Tibial artery (tissue), 4 donors: ENCODE measurements at places on chromosomes 11 and 22.

DNA sequence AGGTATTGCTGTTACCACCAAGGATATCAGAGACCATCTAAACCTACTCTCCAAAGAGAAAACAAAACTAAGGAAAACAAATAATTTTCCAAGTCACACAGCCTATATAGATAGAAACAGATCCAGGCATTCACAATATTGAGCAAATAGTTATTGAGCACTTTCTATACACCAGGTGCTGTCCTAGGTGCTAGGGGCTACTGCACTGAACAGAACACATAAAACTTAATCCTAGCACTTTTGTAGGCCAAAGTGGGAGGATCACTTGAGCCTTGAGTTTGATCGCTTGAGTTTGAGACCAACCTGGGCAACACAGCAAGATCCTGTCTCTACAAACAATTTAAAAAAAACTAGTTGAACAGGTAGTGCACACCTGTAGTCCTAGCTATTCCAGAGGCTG is 44.6 kb downstream of the SERGEF start:
- no peak overlapping the region for H3K27ac ChIP-seq
- H3K4me3 ChIP-seq: no peak overlapping the region
- DNase-seq: no peak

DNA sequence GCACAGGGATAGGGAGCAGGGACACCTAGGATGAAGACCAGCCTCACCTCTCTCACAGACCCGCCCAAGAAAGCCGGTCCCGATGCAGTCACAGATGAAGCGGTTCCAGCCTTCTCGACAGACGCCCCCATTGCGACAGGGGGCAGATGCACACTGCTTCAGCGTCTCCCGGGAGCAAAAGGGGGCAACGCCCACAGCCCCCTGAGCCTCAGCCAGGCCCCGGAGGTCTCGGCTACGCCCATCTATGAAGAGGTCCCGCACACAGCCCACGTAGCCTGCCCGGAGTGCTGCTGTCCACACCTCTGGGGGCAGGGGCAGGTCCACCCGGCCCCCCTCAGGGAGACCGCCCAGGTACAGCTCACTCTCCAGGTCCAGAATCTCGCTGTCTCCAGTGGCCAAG is 62.3 kb downstream of the NRXN2 start:
- no peak for DNase-seq
- no peaks in the 10 kb centered on the region for H3K36me3 ChIP-seq

DNA sequence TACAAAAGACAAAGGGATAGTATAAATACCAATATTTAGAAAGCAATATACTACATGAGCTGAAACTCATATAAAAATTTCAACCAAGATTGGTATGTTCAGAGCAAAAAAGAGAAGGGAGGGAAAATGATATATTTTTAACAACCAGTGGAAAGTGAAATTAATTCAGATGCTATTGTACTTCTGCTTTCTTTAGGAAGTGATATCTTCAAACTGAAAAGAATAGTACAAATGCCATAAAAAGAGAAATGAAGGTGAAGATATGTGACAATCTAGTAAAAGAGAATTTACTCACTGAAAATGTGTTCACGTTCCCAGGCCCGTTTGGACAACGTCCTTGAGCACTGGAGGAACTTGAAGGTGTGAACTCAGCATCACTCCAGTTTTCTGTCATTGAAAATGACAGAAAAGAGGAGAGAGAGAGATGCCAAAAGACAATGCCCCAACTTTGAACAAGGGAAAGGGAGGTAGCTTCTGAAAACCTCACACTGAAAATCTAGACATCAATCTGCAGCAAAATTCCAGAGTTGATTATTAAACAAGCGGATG is 47.5 kb downstream of the SC5D start:
- H3K27ac ChIP-seq: no peak overlapping the region
- DNase-seq: no peak
- H3K27me3 ChIP-seq: peaks cover 6% of the 10 kb centered on the region
- H3K4me3 ChIP-seq: no peak overlapping the region

DNA sequence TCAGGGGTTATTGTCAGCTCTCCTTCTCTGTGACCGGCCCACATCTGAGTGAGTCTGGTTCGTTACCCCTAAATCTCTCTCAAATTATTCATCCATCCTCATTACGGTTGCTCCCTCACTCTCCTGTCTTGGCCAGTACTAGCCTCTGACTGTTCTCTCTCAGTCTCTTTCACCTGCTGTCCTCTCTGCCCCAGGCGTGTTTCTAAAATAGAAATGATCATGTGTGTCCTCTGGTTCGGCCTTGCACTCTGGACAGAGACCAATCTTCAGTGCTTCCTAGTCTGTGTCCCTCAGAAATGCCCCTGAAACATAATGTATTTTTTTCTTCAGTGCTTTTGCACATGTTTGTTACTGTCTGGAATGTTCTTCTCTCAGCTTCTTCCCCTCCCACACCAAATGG is 4.9 kb downstream of the PSMD13 start:
- peaks cover 15% of the 10 kb centered on the region for H3K4me1 ChIP-seq
- H3K27ac ChIP-seq: no peak overlapping the region
- no peak overlapping the region for H3K4me3 ChIP-seq
- no peak for DNase-seq
- peaks cover 52% of the 10 kb centered on the region for H3K36me3 ChIP-seq

DNA sequence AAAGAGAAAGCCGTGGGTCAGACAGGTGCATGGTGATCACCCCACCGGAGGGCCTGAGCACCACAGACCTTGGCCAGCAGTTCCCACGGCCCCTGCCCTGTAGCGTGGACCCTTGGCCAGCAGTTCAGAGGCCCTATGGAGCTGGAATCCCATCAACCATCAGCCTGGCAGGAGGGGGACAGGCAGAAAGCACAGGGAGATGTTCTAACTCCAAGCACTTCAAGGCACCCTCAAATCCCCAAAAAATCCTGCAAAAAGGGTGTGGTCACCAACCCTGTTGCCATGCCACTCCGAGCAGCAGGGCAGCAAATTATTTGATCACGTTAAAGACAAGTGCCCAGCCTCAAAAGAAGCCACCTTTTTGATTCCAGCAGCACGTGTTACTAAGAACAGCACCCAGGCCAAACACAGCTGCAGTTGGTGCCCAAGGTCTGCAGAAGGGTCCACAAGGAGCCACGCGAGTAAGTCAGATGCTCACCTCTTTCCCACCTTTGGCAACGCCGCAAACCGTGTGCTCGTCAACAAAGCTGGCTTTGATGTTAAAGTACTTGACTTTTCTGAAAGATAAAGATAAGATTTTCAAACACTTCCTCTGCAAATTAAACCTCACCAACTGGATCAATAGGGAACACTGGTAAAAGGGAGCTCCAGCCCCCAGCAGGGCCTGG is 26.2 kb upstream of the COMT start:
- H3K36me3 ChIP-seq: peaks cover 92% of the 10 kb centered on the region
- H3K27me3 ChIP-seq: no peaks in the 10 kb centered on the region
- H3K27ac ChIP-seq: no peak overlapping the region
- no peaks in the 10 kb centered on the region for H3K4me1 ChIP-seq
- no peak overlapping the region for H3K4me3 ChIP-seq
- no peak for DNase-seq

GRCh38 chr11:47516984-47517853 is 35.7 kb downstream of the CELF1 start:
- DNase-seq: no peak
- peak overlapping the region; percentile 76 for H3K27ac ChIP-seq
- H3K36me3 ChIP-seq: no peaks in the 10 kb centered on the region
- no peaks in the 10 kb centered on the region for H3K27me3 ChIP-seq

GRCh38 chr11:60498853-60499252 is 6.3 kb downstream of the MS4A12 start:
- H3K36me3 ChIP-seq: no peaks in the 10 kb centered on the region
- no peak for DNase-seq
- no peak overlapping the region for H3K4me3 ChIP-seq
- H3K27me3 ChIP-seq: no peaks in the 10 kb centered on the region
- H3K4me1 ChIP-seq: no peaks in the 10 kb centered on the region

- no peaks in the 10 kb centered on the region for H3K4me1 ChIP-seq
- no peak for DNase-seq
- no peaks in the 10 kb centered on the region for H3K36me3 ChIP-seq
- no peak overlapping the region for H3K27ac ChIP-seq
Measured at GRCh38 chr11:133732109-133732674, 113.1 kb downstream of the SPATA19 start.

GRCh38 chr11:48062649-48063048 is 82.3 kb downstream of the PTPRJ start:
- H3K27me3 ChIP-seq: no peaks in the 10 kb centered on the region
- no peak for DNase-seq
- no peak overlapping the region for H3K4me3 ChIP-seq
- no peaks in the 10 kb centered on the region for H3K36me3 ChIP-seq
- peaks cover 14% of the 10 kb centered on the region for H3K4me1 ChIP-seq
- no peak overlapping the region for H3K27ac ChIP-seq

- no peak overlapping the region for H3K27ac ChIP-seq
- no peaks in the 10 kb centered on the region for H3K4me1 ChIP-seq
- no peak for DNase-seq
- H3K4me3 ChIP-seq: no peak overlapping the region
- H3K36me3 ChIP-seq: no peaks in the 10 kb centered on the region
- H3K27me3 ChIP-seq: no peaks in the 10 kb centered on the region
Measured at GRCh38 chr11:96713301-96713700, 323.5 kb downstream of the JRKL start.

DNA sequence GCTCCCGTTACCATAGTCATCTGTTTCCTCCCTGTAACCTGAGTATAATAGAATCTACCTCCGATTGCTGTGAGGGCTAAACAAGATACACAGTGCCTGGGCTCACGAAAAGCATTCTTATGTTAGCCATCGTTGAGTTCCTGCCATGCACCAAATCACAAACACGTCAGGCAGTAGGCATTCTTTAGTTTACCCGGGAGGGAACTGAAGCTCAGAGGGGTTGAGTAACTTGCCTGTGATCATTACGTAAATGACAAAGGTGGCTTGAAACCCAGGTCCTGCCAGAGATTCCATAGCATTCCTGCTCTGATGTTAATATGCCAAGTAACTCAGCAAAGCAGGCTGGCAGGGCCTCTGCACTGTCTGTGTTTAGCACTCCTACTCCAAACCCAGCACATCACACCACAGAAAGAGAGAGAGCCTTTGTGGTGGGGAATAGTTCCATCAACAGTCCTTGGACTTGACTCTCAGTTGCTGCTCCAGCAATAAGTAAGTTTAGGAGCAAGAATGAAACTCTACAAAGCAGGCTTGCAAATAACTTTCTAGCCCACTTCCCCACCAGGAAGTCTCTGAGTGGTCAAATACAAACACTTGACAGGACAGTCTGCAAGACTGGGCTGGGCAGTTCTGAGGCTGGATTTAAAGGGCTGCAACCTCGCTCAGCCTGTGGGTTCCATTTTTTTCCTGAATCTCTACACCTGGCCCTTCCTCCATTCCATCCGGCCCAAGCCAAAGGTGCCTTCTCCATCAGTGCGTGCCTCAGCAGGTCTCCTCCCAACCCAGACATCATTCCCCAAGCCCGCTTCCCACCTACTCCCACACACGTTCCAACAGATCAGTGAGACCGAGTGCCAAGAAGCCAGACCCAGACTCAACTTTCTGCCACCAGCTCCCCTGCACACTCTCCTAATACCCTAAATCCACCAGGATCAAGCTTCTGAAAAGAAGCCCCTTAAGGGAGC is 1.1 kb downstream of the SCN2B start:
- DNase-seq: no peak
- no peak overlapping the region for H3K27ac ChIP-seq
- H3K4me1 ChIP-seq: peaks cover 14% of the 10 kb centered on the region
- no peaks in the 10 kb centered on the region for H3K27me3 ChIP-seq

DNA sequence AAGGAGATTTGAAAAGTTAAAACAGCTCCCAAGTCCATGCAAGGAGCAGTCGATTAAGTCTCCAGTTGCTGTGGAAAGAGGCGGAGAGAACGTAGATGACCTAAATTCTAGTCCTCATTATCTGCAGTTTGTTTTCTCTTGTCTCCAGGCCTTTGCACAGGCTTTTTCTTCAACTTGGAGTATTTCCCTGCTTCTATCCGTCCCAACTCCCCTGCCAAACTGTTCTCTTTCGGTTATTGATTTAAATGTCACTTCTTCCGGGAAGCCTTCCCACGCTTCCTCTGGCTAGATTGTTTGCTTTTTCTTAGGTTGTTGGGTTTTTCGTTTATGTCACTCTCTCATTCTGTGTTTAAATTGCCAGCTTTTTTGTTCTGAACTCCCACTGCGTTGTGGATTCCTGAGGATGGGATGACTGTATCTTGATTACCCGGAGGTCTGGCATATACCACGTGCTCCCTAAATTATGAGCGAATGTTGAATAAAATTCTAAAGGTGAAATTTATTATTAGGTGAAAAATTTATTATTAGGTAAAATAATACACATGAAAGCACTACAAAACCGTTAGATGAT is 463 bp downstream of the TMEM126B start:
- H3K27ac ChIP-seq: peak overlapping the region; percentile 93
- no peak for DNase-seq
- peak overlapping the region; percentile 88 for H3K4me3 ChIP-seq
- H3K36me3 ChIP-seq: no peaks in the 10 kb centered on the region
- H3K4me1 ChIP-seq: peaks cover 12% of the 10 kb centered on the region

- no peak overlapping the region for H3K4me3 ChIP-seq
- H3K4me1 ChIP-seq: no peaks in the 10 kb centered on the region
- H3K27me3 ChIP-seq: no peaks in the 10 kb centered on the region
- H3K27ac ChIP-seq: no peak overlapping the region
- H3K36me3 ChIP-seq: no peaks in the 10 kb centered on the region
- DNase-seq: no peak
Measured at GRCh38 chr22:20637750-20638506, 130.5 kb downstream of the MED15 start.

- peaks cover 11% of the 10 kb centered on the region for H3K4me1 ChIP-seq
- H3K4me3 ChIP-seq: no peak overlapping the region
- H3K27ac ChIP-seq: no peak overlapping the region
- H3K27me3 ChIP-seq: peaks cover 57% of the 10 kb centered on the region
Measured at GRCh38 chr22:43263645-43264514, 76.9 kb upstream of the TTLL12 start.

DNA sequence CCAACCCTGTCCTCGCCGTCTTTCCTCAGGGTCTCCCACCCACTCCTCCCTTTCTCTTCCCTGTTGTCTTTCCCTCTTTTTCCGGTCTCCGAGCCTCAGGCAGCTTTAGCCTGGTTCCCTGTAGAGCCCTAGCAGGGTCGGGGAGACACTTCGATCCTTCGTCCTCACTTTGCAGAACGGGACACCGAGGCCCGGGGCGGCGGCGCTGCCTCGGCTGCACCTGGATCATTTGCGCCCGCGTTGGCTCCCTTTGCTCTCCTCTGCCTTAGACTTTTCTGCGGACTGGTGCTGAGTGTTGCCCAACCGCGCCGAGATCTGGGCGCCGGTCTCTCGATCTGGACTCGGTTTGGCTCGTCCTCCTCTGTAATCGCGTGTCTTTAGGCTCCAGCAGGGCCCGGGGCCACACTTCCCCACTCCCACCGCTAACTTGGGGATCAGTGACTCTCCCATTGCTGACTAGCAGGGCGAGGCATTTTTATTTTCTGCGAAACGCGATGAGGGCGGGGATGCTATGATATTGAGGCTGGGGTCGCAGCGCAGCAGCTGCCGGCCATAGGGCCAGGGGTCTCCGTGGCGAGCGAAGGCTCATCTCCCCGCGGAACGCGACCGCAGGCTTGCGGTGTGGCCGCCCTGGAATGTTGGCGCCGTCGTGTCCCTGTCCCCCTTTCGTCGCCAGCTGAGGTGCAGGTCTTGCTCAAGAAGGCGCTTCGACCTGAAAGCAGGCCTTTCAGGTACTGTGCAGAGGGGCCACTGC is 1.6 kb upstream of the E2F8 start:
- H3K4me3 ChIP-seq: peak overlapping the region; percentile 60
- peaks cover 79% of the 10 kb centered on the region for H3K27me3 ChIP-seq
- H3K27ac ChIP-seq: no peak overlapping the region
- peaks cover 26% of the 10 kb centered on the region for H3K4me1 ChIP-seq
